ENCODE measurements at places on chromosomes 11 and 22.
A peak's percentile ranks its signal among the peaks of the same experiment; 100 is the strongest.

GRCh38 chr11:26755762-26756161, 33.9 kb upstream of the SLC5A12 start:
- DNase-seq: no peak

- DNase-seq: peak; percentile 85
Measured at GRCh38 chr22:23192133-23192532, 11.8 kb downstream of the BCR start.

GRCh38 chr11:84227970-84228665, 942.0 kb upstream of the CCDC90B start:
- DNase-seq: no peak

DNA sequence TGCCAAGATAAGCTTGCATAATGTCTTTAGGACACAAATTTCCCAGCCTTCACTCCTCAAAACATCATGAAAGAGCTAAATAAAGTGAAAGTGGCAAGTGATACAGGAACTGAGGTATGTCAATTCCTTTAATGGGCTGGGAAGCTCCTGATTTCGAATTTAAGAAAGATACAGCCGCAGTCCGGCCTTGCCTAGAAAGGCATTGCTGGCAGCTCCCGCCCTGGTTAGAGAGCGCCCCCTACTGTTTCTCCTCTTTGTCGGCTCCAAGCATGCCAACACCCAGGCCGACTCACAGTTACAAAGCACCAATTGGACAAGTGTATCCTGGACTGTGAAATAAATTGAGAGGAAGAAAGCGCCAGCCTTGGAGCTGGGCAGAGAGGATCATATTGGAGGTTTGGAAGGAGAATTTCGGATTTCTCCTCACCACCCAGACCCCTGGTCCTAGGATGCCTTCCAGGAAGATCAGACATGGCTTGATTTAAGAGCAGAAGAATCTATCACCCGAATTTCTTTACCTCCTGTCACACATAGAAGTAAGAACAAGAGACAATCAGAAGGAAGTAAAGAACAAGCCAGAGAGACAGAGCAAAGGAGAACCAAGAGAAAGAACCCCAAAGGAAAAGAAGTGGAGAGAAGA, 84.0 kb downstream of the FAM76B start:
- peak; percentile 42 for DNase-seq

GRCh38 chr11:62340269-62340901, 3.1 kb downstream of the ASRGL1 start:
- no peak for DNase-seq

DNA sequence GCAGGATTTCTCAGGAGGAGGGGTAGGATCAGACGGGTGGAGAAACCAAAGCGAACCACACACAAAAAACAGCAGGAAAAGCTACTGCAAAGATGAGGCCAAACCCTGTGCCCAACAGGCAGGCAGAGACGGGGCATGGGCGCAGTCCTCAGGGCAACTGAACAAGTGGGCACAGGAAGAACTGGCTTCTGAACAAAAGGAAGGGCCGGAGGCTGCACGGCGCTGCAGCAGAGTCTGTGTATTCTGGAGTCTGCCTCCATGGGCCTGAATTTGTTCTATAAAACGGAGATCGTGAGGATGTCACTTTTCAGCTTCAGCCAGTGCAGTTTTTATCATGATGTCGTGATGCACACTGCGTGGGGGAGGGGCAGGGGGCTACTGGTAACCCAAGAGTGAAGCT, 1026.0 kb downstream of the TBC1D22A start:
- DNase-seq: no peak

DNA sequence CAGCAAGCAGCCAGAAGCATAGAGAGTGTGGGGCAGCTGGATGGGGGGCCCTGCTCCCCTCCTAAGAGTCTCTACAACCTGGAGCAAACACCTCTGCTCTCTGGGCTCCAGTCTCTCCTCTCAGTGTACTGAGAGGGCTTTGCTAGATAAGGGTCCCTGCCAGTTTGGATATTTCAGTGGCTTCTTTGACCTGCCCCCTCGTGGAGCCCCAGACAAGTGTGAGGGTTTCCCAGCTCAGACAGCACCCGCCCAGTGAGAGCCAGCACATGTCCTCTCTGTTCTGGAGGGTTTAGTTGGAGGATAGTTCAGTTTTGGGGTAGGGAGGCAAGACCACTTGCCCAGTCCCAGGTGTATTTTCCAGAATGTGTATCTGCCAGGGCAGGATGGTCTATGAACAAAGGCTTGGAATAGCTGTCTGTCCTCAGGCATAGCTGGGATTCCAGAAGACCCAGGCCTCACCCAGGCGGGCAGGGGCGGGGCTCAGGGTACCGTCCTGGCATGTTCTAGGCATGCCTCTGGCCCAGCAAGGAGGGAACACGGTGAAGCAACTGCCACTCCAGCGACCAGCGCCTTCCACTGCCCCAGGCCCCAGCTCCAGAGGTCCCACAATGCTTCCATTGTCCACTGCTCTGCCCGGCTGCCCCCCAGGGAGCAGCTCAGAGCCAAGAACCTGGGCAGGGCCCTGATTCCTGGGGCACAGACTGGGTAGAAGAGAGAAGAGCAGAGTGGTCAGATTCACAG, 7.5 kb upstream of the MICALL1 start:
- DNase-seq: no peak

DNA sequence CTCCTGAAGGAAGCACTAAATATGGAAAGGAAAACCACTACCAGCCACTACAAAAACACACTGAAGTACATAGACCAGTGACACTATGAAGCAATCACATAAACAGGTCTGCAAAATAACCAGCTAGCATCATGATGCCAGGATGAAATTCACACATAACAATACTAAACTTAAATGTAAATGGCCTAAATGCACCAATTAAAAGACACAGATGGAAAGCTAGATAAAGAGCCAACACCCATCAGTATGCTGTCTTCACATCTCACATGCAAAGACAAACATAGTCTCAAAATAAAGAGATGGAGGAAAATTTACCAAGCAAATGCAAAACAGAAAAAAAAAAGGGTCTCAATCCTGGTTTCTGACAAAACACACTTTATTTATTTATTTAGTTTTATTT, 171.7 kb downstream of the TTC28 start:
- DNase-seq: no peak

GRCh38 chr11:12318791-12319438, 58.5 kb upstream of the PARVA start:
- no peak for DNase-seq

DNA sequence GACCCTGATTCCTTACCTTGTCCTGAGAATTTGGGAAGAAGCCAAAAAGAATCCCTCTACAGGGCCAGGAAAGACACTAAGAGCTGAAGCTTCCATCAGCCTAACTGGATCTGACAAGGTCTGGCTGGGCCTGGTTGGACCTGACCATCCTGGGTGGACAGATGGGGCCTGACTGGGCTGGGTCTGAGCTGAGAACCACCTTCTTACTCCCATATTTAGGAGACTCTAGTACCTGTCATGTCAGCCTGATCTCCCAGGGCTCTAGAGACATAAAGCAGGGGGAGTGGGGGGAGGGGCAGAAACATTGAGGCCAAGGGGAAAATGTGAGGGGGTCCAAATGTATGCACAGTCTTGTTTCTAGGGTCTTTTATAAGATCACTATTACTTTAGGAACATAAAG, 129.9 kb downstream of the BUD13 start:
- no peak for DNase-seq

DNA sequence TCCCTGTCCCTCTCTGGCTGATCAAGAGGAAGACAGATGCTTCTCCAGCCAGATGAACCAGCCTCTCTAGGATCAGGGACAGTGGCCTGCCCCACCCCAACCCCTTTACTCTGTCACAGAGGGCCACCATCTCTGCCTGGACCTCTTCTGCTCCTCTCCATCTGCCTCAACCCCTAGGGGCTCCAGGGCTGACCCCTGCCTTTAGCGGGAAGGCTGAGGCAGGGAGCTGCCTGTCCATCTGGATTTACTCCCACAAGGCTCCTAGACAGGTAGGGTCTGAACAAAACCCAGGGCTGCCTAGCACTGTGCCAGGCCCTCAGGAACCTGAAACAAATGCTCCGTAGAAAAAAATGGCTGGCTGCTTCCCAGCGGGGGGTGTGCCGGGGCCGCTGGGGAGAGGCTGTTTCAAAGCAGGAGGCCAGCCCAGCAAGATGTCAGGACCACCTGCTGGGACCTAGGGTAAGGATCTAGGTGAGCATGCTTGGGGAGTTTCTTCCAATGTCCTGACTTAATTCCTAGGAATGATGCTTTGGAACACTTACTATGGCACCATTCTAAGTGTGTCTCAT, 3.2 kb downstream of the CHST1 start:
- no peak for DNase-seq

GRCh38 chr11:9577556-9577955, 4.1 kb downstream of the WEE1 start:
- no peak for DNase-seq

- DNase-seq: no peak
Measured at GRCh38 chr11:70546191-70546940, 148.0 kb downstream of the CTTN start.

DNA sequence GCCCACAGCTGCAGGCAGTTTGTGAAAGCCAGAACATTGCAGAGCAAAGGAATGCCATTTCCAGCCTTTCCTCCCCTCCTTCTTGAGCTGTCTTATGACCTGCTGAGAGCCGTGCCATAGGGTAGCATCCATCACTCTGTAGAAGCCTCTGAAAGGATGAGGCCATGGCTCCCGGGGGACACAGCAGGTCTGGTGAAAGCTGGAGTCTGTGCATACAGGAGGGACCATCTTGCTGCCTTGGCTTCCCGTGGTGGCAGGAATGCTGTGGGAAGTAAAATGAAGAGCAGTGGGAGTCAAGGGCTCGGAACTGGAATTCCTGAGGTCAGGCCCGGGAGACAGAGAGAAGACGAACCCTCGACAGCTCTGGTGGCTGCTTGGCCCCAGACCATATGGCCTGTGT, 30.9 kb downstream of the ANO1 start:
- DNase-seq: no peak

DNA sequence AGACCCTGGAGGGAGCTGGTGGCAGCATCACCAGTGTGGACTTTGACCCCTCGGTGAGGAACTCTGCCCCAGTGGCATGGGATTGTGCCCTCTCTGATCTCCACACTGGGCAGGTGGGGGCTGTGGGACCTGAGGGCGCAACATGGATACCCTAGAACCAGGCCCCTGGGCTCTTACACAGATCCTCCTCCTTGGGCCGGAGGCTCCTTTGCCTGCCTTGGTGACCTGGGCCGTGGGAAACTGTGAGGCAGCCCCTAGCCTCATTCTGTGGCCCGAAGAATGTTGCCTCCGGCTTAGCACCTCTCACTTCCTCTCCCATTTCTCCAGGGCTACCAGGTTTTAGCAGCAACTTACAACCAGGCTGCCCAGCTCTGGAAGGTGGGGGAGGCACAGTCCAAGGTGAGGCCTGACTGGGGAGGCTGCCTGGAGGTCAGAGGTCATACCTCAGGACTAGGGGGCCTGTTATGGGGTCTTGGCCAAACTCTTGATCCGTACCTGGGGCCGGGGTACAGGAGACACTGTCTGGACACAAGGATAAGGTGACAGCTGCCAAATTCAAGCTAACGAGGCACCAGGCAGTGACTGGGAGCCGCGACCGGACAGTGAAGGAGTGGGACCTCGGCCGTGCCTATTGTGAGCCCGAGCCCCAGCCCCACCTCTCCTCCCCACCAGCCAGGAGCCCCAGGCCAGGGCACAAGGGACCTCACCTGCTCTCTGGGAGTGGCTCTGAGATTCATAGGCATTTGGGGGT, 12.2 kb downstream of the ATG16L2 start:
- DNase-seq: no peak

DNA sequence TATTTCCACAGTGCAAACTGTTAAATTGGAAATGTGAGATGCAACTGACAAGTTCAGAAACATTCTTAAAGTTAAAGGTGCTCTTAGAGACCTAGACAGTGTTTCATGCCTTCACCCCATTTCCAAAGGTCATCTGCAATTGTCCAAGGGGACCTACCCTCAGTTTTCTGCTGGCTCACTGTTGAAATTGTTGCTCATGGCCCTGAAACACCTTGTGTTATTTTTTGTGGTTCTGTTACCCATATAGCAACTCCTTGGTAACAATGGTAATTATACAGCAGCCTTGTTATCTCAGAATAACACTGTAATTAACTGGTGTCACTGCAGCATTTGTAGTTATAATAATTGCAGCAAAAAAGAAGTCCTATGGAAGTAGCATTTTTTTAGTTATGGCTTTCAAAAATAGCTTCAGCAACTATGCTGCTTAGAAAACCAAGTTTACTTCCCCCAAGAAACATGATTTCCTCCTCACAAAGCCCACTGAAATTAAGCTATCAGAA, 49.2 kb upstream of the CCDC34 start:
- no peak for DNase-seq

DNA sequence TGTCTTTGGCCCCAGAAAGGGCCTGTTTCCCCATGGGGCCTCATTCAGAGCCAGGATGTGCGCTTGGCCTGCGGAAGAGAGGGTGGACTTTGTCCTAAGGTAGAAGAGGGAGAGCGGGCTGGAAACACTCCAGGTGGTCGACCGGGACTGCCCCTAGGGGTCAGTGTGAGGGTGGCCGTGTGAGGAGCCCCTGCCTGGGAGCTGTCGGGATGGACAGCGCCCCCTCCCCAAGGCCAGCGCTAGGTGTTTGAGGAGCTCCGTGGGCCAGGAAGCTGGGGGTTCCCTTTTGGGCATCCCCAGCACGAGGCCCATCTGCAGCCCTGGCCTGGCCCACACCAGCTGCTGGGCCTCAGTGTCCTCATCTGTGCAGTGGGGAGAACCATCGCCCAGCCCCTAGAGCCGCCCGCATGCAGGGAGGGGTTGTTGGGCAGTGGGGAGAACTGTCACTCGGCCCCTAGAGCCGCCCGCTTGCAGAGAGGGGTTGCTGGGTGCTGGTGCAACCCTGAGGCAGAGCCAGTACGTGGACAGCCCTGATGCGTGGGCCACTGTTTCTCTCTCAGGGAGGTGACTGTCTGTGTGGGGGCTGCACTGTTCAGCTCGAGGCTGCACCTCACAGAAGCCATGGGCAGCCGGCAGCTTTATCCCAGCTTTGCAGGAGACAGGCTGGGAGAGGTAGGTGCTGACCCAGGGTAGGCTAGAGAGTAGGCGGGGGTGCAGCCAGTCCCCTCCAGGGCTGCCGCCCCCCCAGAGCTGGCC, 1319.9 kb downstream of the BRD1 start:
- no peak for DNase-seq

DNA sequence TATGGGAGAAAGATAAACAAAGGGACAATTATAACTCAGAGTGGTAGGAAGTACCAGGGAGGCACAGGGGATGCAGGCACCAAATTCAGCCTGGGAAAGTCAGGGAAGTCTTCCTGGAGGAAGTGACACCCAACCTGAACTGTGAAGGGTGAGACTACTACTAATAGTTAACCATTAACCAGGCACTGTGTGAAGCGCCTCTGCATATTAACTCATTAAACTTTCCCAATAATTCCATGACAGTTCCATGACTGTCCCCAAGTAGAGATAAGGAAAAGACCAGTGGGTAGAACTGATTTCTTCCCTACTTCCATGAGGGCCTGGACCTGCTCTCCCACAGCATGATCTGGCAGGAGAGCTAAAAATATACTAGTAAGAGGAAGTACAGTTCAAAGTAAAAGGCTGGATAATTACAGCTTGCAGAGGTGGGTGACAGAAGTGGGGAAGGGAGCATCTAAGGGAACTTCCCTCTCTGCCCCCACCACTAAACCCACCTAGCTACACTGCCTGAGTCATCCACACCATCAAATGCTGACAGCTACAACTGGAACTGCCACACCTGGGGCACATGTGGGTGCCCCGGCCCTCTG, 4.7 kb upstream of the AP1B1 start:
- no peak for DNase-seq

GRCh38 chr11:19849947-19850593, 137.4 kb downstream of the NAV2 start:
- DNase-seq: no peak

All from NCI-H510A (cell line).